K562 (cell line): ENCODE measurements at places on chromosomes 4 and X.

- no peak overlapping the region for H3K27ac ChIP-seq
- H3K4me1 ChIP-seq = no peaks in the 10 kb centered on the region
- H3K27me3 ChIP-seq = no peaks in the 10 kb centered on the region
- no peak for DNase-seq
Measured at GRCh38 chr4:46329118-46329976, 60.6 kb downstream of the GABRA2 start.

GRCh38 chrX:79366556-79366872 lies 620 bp downstream of the ITM2A start:
- H3K27ac ChIP-seq = peak overlapping the region; percentile 78
- peak overlapping the region; percentile 52 for H3K4me3 ChIP-seq
- DNase-seq = no peak
- H3K27me3 ChIP-seq = no peaks in the 10 kb centered on the region

GRCh38 chr4:36385951-36386571 lies 104.6 kb downstream of the DTHD1 start:
- H3K27ac ChIP-seq = no peak overlapping the region
- no peak overlapping the region for H3K4me3 ChIP-seq
- no peaks in the 10 kb centered on the region for H3K4me1 ChIP-seq

- no peaks in the 10 kb centered on the region for H3K4me1 ChIP-seq
- DNase-seq = no peak
- no peak overlapping the region for H3K27ac ChIP-seq
- H3K4me3 ChIP-seq = no peak overlapping the region
Measured at GRCh38 chr4:155807021-155807420, 48.2 kb downstream of the GUCY1B1 start.

DNA sequence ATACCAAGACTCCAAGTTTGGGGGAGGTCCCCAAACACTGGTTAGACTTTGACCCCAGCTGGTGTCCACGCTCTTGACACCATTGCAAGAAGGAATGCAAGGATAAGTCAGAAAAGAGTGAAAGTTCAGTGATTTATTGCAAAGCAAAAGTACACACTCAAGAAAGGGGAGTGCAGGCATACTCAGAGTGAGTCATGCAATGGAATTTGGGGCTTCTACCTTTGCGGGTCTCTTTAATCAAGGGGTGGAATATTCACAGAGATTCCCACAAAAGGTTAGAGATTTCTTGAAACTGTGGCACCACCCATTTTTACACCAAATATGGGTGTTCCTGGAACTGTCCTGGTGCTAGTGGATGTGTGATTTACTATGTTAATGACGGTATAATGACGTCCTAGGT lies 5.2 kb upstream of the SMIM10L2A start:
- H3K4me3 ChIP-seq = no peak overlapping the region
- H3K4me1 ChIP-seq = peaks cover 6% of the 10 kb centered on the region; the same call in 2 of the 3 replicates
- DNase-seq = no peak
- no peaks in the 10 kb centered on the region for H3K36me3 ChIP-seq
- H3K27ac ChIP-seq = no peak overlapping the region

GRCh38 chr4:185480016-185480732 lies 8.6 kb upstream of the CCDC110 start:
- no peak overlapping the region for H3K4me3 ChIP-seq
- H3K27ac ChIP-seq = no peak overlapping the region
- H3K4me1 ChIP-seq = no peaks in the 10 kb centered on the region
- peaks cover 24% of the 10 kb centered on the region for H3K27me3 ChIP-seq
- no peak for DNase-seq
- H3K36me3 ChIP-seq = no peaks in the 10 kb centered on the region

- no peak for DNase-seq
- no peaks in the 10 kb centered on the region for H3K36me3 ChIP-seq
- no peaks in the 10 kb centered on the region for H3K27me3 ChIP-seq
- H3K4me1 ChIP-seq = no peaks in the 10 kb centered on the region
- no peak overlapping the region for H3K27ac ChIP-seq
- H3K4me3 ChIP-seq = no peak overlapping the region
Measured at GRCh38 chr4:62320612-62321011, 1120.5 kb downstream of the ADGRL3 start.

DNA sequence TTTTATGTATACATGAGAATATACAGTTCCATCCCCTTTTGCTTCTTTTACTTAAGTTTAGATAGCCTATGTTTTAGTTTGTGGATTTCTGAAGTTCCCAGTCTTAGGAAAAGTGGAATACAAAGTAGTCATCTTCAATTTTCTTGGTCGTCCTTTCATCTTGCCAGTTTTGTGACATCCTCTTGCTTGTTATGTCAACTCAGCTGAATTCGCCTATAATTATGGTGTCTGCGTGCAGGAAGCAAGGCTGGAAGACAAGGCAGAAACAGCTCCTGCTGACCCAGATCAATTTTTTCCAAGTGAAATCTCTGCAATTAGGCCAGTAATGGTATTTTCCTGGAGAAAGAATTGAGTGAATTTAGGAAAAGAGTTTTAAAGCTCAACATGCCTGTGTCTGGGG lies 28.1 kb upstream of the NYX start:
- DNase-seq = no peak
- no peaks in the 10 kb centered on the region for H3K27me3 ChIP-seq
- no peak overlapping the region for H3K27ac ChIP-seq
- H3K4me1 ChIP-seq = no peaks in the 10 kb centered on the region

GRCh38 chrX:152899874-152900719 lies 2.2 kb downstream of the ZNF185 start:
- H3K27ac ChIP-seq = no peak overlapping the region
- H3K27me3 ChIP-seq = peaks cover 30% of the 10 kb centered on the region; the same call in 2 of the 3 replicates

DNA sequence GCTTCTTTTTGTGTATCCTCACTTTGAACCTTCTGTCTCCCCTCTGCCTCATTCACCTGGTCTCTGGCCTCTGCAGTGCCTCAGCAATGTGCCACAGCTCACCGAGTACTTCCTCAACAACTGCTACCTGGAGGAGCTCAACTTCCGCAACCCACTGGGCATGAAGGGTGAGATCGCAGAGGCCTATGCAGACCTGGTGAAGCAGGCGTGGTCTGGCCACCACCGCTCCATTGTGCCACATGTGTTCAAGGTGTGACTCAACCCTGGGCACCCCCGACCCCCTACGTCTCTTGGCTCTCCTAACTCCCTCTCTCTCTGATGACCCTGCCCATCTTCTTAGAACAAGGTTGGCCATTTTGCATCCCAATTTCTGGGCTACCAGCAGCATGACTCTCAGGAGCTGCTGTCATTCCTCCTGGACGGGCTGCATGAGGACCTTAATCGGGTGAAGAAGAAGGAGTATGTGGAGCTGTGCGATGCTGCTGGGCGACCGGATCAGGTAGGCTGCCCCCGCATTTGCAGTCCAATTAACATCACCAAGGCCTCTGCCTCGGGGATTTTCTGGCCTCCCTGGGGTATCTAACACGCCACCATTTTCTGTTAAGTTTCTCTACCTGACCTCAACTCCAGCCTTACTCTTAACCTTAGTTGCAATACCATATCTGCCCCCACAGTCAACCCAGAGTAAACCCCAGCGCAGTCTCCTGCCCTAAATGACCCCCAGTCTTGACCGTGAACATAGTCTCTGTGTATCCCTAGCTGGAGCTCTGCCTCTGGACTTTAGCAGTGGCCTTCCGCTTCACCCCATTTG lies 8.6 kb downstream of the USP11 start:
- H3K36me3 ChIP-seq = no peaks in the 10 kb centered on the region; the same call in 2 of the 3 replicates
- no peak for DNase-seq
- no peak overlapping the region for H3K27ac ChIP-seq
- H3K4me1 ChIP-seq = no peaks in the 10 kb centered on the region

- H3K4me3 ChIP-seq = no peak overlapping the region
- no peaks in the 10 kb centered on the region; the same call in 2 of the 3 replicates for H3K4me1 ChIP-seq
- peaks cover 26% of the 10 kb centered on the region for H3K27me3 ChIP-seq
- no peak overlapping the region for H3K27ac ChIP-seq
- no peaks in the 10 kb centered on the region for H3K36me3 ChIP-seq
Measured at GRCh38 chr4:7806338-7807090, 133.1 kb downstream of the AFAP1 start.

GRCh38 chr4:143046906-143047305 lies 137.8 kb upstream of the USP38 start:
- H3K27ac ChIP-seq = no peak overlapping the region
- DNase-seq = no peak
- no peaks in the 10 kb centered on the region for H3K27me3 ChIP-seq

DNA sequence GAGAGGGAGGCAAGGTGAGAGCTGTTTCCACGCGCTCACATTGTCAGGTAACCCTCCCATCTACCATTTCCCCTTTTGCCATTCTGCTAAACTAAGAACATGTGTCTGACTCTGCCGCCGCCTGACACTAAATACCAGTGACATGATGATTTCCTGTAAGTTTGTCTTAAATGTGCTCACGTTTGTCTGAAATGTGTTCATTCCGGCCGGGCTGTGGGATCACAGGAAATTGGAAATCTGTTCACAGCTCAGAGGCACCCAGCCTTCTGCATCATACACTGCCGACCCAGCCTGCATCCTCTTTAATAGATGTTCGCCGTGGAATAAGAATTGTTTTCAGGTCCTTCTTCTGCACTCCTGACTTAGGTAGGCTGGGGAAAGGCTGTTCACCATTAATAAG lies 336.2 kb upstream of the PPARGC1A start:
- no peak overlapping the region for H3K27ac ChIP-seq
- H3K4me1 ChIP-seq = no peaks in the 10 kb centered on the region
- DNase-seq = no peak
- no peaks in the 10 kb centered on the region for H3K27me3 ChIP-seq
- no peak overlapping the region for H3K4me3 ChIP-seq
- H3K36me3 ChIP-seq = no peaks in the 10 kb centered on the region

DNA sequence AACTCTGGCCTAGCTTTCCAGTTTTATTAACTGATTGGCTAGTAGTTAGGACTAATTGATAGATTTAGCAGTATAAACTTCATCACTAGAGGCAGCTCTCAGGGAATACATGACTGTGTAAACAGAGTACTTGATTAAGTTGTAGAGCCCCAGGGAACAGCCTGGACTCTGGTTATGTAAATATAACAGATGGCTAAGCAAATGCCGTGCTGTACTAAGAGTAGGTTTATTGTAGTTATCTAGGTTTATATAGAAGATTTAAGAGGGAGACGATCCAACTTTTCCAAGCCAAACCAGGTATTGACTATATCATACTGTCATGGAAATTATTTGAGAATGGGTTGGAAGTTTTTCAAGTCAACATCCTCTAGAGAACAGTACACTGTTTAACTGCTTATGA lies 463.4 kb upstream of the GRID2 start:
- H3K27ac ChIP-seq = no peak overlapping the region
- no peaks in the 10 kb centered on the region for H3K4me1 ChIP-seq
- DNase-seq = no peak
- no peaks in the 10 kb centered on the region for H3K27me3 ChIP-seq
- H3K36me3 ChIP-seq = no peaks in the 10 kb centered on the region
- H3K4me3 ChIP-seq = no peak overlapping the region

DNA sequence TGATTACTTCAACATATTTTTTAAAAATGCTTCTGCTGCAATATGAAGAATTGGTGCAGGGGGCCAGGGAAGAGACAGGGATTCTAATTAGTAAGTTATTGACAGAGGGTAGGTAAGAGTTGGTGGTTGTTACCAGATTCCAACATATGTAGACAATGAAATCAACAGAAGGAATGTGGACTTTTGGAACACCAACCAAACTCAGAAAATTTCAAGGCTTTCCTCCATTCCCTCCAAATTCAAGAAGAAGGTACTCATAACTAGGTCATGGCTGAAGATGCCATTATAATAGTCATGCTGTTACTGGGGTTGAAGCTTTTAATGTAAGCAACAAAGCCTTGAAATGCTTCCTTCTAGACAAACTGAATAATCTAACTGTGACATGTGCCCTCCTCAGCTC lies 22.9 kb upstream of the CXCL13 start:
- no peaks in the 10 kb centered on the region for H3K4me1 ChIP-seq
- no peak for DNase-seq
- no peaks in the 10 kb centered on the region for H3K36me3 ChIP-seq
- no peak overlapping the region for H3K4me3 ChIP-seq
- H3K27ac ChIP-seq = no peak overlapping the region
- H3K27me3 ChIP-seq = peaks cover 5% of the 10 kb centered on the region; the same call in 1 of the 2 replicates

DNA sequence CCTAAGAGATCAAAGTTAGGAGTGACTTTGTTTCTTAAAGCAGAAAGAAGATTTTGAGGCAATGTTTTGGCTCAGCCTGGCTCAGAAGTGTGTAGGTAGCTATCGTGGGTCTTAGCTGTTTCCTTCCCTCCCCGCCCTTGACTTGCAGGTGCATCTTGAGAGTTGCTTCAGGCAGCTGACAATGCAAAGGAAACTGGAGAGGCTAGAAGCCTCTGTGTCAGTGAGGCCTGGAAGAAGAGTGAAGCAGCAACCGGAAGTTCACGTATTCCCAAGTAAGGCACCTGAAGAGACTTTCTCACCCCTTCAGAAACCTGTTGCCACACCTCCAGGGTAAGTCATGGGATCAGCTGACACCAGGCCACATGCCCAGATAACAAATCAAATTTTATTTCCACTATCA lies 10.6 kb upstream of the XKRX start:
- H3K4me1 ChIP-seq = no peaks in the 10 kb centered on the region
- no peaks in the 10 kb centered on the region for H3K36me3 ChIP-seq
- no peak overlapping the region for H3K27ac ChIP-seq
- H3K4me3 ChIP-seq = no peak overlapping the region

GRCh38 chr4:168707205-168707604 lies 210.4 kb downstream of the PALLD start:
- H3K27me3 ChIP-seq = no peaks in the 10 kb centered on the region
- H3K4me1 ChIP-seq = no peaks in the 10 kb centered on the region
- no peak overlapping the region for H3K27ac ChIP-seq
- no peak for DNase-seq
- H3K4me3 ChIP-seq = no peak overlapping the region
- H3K36me3 ChIP-seq = no peaks in the 10 kb centered on the region

- H3K4me1 ChIP-seq = peaks cover 7% of the 10 kb centered on the region; the same call in 2 of the 3 replicates
- no peaks in the 10 kb centered on the region for H3K36me3 ChIP-seq
- H3K4me3 ChIP-seq = no peak overlapping the region
- DNase-seq = peak; percentile 97
- 0 out of 3 replicates have a peak, but pooled peaks cover 2% of the 10 kb centered on the region for H3K27me3 ChIP-seq
- H3K27ac ChIP-seq = no peak overlapping the region
Measured at GRCh38 chr4:4673070-4673469, 131.2 kb upstream of the STX18 start.

GRCh38 chr4:80532674-80533333 lies 197.3 kb downstream of the CFAP299 start:
- DNase-seq = no peak
- no peak overlapping the region for H3K27ac ChIP-seq
- H3K27me3 ChIP-seq = no peaks in the 10 kb centered on the region
- no peaks in the 10 kb centered on the region for H3K4me1 ChIP-seq
- no peak overlapping the region for H3K4me3 ChIP-seq
- H3K36me3 ChIP-seq = no peaks in the 10 kb centered on the region

DNA sequence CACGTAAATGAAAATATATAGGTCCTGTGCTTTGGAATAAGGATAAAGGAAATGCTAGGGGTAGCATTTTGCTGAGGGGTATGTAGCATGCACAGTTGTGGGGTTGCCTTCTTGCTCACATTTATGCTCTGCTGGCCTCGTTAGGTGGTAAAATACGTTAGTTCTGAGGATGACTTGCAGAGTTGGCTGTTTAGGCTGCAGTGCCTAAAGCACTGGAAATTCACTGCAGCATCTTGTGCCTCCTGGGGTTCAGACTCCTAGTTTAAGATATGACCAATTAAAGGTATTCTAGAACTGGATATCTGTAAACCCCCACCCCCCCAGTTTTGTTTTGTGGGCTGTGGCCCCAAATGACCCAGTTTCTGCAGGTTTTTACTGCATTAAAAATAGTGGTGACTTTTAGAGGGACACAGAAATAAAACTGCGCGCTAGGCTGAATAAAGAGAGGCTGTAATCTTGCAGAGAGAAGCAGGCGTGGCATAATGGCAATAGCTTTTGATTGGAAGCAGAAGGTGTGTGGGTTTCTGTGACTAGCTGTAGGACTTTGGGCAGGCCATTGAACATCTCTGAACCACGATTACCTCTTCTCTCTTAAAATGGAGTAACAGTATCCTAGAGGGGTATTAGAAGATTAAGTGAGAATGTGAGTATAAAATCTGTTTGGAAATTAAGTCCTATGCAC lies 79.3 kb downstream of the REPS2 start:
- no peaks in the 10 kb centered on the region for H3K27me3 ChIP-seq
- H3K27ac ChIP-seq = no peak overlapping the region
- H3K4me1 ChIP-seq = no peaks in the 10 kb centered on the region
- H3K4me3 ChIP-seq = no peak overlapping the region
- DNase-seq = no peak
